Stimulated activated memory B cell treated with anti-CD40 and anti-IgM and Interleukin-4, amounts not matched to agents 10 μg/mL and 1 μg/mL and 100 μg/mL, for 72 hours (primary cell): ENCODE measurements at places on chromosomes 16 and 17.

DNA sequence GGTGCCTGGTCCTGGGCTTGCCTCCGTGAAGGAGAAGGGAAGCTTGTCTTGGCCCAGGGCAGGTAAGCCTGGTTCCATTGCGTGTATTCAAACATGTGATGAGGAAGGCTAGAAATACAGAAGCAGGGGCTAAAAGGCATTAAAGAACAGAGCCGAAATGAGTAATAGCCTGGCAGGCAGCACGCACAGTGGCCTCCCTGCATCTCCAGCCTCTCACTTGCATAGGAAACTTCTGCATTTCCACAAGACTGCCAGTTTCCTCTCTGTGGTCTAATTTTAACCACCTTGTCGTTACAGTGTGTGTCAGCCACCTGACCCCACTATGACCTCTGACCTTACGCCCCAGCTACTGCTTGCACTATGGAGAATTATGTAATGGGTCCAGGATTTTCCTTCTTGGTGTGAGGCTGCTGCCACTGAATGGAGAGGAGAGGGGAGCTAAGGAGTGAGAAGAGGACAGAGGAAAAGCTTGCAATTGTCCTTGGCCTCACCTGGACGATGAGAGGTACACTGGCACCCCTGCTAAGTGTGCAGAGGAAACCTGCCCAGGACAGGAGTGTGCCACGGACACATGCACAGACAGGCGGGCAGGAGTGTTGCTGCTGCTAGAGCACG, 32.8 kb downstream of the HIC1 start:
- ATAC-seq, result peak; percentile 82

- no peak for ATAC-seq
These were observed 22.0 kb downstream of the EARS2 start for GRCh38 chr16:23534868-23535860.

- ATAC-seq, result peak; percentile 21
These were observed 355.4 kb upstream of the TNRC6C start for GRCh38 chr17:77602883-77603640.

DNA sequence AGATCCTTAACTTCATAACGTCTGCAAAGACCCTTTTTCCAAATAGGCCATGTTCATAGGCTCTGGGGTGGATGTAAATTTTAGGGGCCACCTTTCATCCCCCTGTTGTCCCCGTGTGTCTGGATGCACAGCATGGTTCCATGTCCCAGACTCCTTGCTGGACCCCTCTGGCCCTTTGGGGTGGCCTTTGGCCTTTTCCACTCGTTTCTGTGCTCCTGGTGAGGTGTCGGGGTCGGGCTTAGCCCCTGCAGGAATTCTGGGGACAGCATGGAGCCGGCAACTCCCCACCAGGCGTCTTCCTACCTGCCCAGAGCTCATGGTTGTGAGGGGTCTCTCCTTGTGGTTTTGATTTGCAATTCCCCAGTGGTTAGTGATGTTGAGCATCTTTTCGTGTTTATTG, 183.5 kb downstream of the SEC14L1 start:
- ATAC-seq, result no peak

GRCh38 chr16:74511961-74512360, 90.7 kb upstream of the CLEC18B start:
- no peak for ATAC-seq

GRCh38 chr17:46770818-46771560, 47.5 kb downstream of the WNT3 start:
- peak; percentile 55 for ATAC-seq

DNA sequence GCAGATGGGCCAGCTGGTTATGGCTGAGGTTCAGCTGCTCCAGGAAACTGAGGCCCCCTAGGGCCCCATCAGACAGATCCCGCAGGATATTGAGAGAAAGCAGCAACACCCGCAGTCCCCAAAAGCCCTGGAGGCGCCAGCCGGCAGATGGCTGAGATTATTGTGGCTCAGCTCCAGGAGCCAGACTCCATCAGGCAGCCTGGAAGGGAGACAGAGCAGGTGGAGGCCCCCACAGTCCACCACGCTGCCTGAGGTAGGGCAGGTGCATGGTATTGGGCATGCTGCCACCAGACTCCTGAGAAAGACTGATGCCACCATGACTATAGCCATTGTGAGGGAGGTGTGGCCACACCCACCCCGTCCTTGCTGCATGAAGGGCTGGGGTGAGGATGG, 9.5 kb upstream of the TMEM101 start:
- no peak for ATAC-seq

DNA sequence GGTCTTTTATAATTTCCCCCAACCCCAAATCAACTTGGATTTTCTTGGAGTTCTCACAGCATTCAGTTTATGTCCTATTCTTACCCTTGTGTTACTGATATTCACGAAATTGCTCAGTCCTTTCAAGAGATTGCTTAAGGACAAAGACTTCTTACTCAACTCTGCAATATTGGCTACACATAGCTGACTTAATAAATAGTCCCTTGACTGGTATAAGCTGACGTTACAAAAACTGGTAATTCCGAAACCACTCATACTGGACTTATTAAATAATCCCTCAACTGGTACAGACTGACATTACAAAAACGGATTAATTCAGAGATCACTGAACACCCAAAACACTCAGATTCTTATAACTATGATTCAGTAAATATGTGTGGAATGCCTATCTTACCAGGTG, 860 bp downstream of the TIGD7 start:
- no peak for ATAC-seq

- no peak for ATAC-seq
These were observed 8.2 kb downstream of the GLP2R start for GRCh38 chr17:9833922-9834321.

GRCh38 chr16:88552815-88553214, 17.4 kb upstream of the ZC3H18 start:
- no peak for ATAC-seq

GRCh38 chr17:46790216-46790615, 28.3 kb downstream of the WNT3 start:
- ATAC-seq, result no peak

DNA sequence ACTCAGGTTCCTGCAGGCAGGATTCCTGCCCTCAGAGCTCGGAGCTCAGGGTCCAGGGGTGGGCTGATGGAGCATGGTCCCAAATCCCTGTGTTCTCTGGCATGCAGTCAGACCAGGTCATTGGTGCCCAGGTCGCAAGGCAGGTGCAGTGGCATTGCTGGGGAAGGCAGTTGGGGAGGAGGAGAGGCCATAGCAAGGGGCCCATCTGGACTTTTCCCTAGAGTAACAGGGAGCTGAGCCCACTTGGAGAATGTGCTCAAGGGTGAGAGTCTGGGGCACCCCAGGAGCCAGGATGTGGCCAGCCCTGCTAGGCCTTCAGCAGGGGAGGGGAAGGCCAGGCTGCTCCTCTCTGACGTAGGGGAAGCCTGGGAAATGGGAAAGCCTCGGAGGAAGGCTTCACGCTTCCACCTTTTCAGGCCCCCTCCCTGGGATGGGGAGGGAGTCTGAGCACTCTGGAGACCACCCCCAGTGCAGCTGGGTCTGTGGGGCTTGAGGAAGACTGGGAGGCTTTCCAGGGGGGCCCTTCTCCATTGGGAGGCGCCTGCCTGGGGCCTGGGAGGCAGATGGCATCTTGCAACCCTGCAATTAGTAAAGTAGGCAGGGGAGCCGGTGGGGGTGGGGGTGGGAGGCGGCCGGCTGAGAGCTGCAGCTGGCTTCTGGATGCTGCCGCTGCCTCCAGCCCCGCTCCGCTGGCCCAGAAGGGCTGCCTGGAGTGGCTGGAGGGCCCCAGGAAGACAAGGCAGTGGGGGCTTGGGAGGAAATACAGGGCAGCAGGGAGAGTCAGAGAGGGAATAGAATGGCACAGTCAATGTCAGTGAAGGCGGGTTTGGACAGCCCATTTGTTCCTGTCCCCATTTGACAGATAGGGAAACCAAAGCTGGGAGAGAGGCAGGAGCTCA, 21.1 kb upstream of the DOK4 start:
- no peak for ATAC-seq

DNA sequence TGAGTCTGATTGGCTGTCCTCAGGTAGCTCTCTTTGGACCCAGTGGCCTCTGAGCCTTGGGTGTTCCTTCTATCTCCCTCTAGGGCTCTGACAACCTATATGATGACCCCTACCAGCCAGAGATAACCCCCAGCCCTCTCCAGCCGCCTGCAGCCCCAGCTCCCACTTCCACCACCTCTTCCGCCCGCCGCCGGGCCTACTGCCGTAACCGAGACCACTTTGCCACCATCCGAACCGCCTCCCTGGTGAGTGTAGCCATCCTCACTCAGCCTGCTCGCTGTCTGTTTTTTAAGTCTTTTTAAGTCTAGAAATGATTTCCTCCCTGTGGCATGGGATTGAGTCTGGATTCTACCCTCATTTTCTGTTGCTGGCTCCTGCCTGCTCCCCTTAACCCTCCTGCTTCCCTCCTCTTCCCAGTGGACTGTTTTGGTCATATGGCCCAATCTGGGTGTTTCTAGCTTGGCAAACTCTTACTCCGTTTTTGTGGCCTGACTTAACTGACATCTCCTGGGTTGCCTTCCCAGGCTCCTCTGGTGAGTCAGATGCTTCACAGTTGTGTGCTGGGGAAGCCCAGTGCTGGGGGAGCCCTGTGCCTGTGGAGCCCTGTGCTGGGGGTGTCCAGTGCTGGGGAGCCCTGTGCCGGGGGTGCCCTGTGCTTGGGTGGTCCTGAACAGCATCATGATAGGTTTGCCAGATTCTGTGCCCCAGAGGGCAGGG, 9.9 kb downstream of the TAOK2 start:
- ATAC-seq, result no peak

DNA sequence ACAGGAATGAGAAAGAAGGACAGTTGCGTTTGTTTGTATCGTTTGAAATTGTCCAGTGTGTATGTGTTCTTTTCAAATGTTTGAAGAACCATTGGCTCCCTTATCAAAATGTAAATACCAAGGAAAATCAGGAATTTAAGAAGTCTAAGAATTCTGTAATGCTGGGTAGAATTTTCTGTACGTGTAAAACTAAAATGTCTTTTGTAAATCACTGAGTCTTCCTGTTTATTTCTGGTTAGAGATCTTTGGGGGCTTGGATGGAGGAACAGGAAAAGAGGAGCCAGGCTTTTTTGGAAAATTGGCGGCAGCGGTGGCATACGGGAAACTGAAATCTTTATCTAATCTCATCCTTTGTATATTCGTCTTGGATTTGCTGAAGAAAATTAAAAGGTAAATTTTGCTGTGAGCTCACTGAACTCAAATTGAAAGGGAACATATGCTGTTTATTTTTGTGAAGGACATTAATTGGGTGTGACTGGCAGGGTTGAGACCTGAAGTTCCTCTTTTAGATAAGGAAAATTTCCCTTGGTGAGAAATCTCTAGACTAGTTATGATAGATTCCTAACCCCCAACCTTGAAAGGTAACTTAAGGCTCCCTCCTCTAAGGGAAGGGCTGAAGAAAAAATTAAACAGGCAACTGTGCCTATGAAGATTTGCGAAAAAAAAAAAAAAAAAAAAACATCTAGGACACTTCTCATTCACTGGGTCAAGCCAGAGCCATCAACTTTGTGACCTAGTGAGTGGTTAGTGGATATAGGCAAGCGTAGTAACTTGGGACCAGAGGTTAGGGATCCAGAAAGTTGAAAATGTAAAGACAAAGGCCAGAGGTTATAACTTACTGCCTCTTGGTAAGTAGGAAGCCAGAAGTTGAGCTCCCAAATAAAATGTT, 10.8 kb downstream of the TAT start:
- no peak for ATAC-seq

DNA sequence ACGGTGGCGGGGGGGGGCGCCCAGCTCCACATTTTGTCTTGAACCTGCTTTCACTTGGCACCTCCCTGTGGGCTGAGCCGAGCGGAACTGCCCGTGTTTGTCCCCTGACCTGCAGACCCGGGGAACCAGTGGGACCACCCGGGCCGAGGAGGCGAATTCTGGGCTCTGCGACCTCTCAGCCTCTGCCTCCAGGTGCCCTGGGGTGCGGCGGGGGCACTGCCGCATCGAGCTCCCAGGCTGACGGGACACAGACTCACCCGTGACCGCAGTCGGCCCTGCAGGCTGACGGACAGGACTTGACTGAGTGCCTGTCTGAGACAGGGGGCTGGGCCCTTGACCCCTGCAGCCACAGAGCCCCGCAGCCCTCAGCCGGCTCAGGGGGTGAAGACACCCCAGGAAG, 11.1 kb upstream of the C1QTNF8 start:
- ATAC-seq, result no peak

- no peak for ATAC-seq
These were observed 21.1 kb downstream of the ETV4 start for GRCh38 chr17:43524945-43525575.

DNA sequence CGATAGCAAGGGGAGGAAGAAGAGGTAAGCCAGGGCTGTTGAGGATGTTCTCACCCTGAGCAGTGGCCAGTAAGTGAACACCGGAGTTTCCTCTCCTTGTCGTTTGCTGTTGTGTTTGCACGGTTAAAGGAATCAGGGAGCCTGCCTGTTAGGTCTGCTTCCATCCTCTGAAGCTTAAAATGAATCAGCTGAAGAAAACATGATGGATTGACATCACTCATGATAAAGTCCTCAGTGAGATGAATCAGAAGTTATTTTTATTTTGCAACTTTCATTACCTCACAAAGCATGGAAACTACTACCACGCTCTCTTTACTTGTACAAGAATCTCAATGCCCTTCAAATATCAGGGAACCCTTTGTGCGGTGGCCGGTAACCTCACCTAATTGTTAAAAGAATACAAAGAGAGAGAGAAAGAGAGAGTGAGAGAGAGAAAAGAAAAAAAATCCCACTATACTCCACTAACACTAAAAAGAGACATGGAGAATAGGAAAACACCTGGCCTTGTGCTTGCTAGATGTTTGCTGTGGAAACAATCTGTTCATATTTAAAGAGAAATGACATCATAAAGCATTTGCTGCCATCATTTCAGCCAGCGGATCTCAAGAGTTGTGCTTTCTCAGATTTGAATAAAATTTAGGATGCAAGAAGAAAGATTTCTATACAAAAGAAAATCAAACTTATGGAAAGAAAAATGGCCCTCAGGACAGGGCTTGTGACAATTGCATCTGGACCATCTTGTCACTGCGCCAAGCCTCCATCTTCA, 441.6 kb upstream of the SALL1 start:
- ATAC-seq, result no peak

DNA sequence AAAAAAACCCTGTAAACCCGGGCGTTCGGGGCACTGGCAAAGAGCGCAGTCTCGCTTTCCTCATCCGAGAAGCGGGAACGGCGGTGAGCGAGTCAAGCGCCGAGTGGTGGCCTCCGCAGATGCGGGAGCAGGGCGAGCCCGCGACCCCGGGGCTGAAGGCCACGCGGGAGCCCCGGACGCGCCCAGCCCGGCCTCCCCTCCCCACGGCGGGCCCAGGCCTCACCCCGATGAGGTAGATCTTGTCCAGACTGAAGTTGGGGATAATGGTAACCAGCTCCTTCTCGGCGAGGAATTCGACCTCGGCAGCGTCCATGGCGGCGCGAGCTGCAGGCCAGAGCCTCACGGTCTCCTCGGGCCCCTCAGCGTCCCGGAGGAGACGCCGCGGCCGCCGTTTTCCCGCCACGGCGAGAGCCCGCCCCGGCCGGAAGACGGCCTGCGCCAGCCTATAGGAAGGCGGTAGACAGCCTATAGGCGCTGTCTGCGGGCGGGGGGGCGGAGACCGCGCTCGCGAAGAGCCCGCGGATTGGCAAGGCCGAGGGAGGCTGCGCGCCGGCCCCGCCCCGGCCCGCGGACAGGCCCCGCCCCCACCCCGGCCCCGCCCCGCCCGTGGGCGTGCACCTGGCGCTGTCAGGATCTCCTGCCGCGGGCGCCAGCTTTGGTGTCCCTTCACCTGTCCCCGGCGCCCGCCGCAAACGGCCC, at the start of gene GINS2:
Gene GINS2 (minus strand): TSS at position 369 of the 699 bp plus-strand sequence. CDS start 56 bp downstream, at position 313.
- ATAC-seq, result peak; percentile 100

- no peak for ATAC-seq
These were observed 103.3 kb downstream of the ABCC6 start for GRCh38 chr16:16120044-16120381.

- ATAC-seq, result peak; percentile 5
These were observed 290 bp downstream of the TOB1 start for GRCh38 chr17:50865868-50866260.
